Left cardiac atrium (tissue), 4 donors: ENCODE measurements at places on chromosomes 7 and 10. TPM values are rescaled to one million over a fixed set of nuclear protein-coding genes. Genes with fewer than 3 reads are reported as not detected.
A peak's percentile ranks its signal among the peaks of the same experiment; 100 is the strongest.

DNA sequence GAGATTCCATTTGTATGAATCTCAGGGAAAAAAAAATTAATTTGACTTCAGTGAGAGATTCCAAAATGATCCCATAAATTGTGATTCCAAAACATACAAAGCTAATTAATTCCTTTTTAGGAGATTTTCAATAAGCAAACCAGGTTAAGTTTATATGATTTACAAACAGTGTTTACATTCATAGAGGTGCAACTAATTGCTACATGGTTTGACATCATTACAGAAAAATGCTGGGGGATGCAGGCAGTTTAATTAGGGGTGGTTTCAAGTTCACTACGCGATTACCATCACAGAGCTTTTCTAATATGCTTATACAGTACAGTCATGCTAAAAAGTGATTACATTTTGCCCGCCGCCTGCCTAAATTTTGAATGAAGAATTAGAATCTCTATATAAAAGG is 143.2 kb upstream of the MGMT start:
- DNase-seq: no peak

DNA sequence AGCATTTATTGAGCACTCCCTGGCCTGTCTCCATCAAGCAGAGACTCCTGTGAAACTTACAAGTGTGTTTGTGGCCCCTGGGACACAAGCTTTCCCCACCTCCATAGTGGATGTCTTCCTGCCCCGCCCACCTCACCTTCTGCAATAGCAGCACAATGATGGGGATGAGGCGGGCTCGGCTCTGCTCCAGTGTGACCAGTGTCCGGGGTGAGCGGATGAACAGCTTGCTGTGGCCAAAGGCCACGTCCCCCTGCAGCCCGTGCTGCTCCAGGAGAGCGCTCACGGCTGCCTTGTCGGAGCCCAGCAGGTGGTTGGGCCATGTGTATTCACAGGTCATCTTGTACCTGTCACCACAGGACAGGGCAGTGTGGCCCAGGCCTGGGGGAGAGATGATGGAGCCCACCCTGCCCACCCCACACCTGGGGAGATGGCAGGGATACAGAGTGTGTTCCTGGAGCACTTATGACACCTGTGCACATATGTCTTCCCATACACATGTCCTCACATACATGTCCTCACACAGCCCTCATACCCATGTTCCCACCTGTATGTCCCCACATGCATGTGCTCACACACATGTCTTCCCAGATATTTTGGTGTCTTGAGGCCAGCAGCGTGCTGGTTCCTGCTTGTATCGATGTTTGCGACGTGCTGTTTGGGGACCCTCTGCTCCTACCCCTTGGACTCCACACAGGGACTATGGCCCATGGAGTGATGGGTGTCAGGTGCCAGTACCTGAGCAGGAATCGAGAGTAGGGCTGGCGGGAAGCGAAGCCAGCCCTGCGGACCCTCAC is 12.7 kb downstream of the MYO1G start:
- peak; percentile 14 for DNase-seq

- DNase-seq: no peak
Observed at GRCh38 chr10:13604357-13605040, 17.7 kb downstream of the PRPF18 start.

DNA sequence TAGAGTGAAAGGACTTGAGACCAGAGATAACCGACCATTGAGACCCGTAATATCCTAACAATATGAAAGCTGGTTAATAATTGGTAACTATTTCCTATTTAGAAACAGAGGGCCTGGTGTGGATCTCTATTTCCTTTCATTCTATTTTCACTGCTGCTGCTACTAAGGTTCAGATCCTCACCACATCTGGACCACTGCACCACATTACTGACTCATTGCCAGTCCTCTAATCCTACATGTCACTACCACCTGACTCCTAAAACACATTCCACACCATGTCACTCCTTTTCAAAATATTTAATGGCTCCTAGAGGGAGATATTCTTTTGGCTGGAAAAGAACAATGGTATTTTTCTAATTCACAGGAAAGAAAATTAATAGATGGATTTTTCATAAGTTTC is 6.4 kb downstream of the USP54 start:
- no peak for DNase-seq

GRCh38 chr10:11830836-11831519 is 7.8 kb downstream of the PROSER2 start:
- DNase-seq: no peak

GRCh38 chr7:107982918-107983389 is 20.0 kb downstream of the LAMB1 start:
- DNase-seq: no peak

DNA sequence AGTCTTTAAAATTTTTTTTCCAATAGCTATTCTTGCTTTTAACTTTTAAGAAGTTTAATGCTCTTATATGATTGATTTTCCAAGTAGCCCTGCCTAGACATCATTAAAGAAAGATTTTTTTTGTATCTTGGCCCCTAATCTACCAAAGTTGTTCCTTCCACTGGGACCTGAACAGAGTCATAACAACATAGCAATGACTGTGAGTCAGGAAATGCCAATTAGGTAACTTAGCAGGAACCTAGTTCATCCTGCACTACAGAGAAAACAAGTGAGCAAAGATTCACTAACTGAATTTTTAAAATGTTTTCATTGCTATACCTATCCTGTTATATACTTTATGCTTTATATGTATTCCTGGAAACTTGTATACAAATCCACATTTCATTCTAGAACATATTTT is 284.7 kb downstream of the BICC1 start:
- DNase-seq: no peak

GRCh38 chr7:10707519-10707918 is 266.2 kb upstream of the PHF14 start:
- DNase-seq: no peak

DNA sequence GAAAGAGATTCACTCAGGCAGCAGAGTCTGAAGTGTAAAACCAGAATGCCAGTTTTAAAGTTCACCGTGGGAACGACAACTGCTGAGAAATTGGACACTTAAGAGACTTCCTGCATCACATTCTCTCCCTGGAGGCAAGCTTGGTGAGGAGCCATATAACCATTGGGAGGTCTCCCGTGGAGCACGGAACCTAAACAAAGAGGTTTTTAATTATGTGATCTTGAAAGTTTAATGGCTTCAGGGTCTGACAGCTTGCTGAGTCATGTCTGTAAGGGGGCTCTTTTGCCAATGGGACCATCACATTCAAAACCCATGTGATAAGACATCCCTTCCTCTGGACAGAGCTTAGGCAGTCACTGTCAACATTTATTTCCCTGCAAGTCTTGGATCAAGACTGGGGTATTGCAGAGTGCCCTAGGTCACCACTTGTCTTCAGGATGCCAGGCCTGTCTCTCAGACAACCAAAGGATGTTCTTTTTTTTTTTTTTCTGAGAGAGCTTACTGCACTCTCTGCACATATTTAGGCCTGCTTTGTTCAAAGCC is 674.4 kb downstream of the TYW1 start:
- DNase-seq: no peak

DNA sequence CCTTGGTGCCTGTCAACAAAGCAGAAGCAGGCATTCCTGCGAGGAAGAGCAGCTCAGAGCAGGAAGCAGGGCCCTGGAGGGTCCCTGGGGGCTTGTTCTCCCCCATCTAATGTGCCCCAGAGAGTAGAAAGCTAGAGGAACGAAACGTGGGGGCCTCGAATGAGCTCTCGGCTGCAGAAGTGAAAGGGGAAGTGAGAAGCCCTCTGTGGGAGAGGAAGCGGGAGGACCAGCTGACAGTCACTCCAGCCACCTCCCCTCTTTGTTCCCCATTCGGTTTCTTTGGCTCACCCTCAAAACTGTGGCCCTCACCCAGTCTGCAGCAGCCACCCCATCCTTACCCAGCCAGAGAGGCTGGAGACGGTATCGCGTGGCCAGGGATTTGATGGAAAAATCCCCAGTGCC is 25.0 kb downstream of the C10orf105 start:
- no peak for DNase-seq

- DNase-seq: no peak
Observed at GRCh38 chr10:78250313-78251015, 216.8 kb downstream of the RPS24 start.

Gene NPFFR1
- total RNA-seq: 0.05 TPM

Gene HOXA5
- total RNA-seq: not detected

Gene MOGAT3
- not detected for total RNA-seq

Gene PRR15
- total RNA-seq: 1.3 TPM

Gene OR2A42
- not detected for total RNA-seq

Gene PARP12
- 15.1 TPM for total RNA-seq
